ENCODE measurements at places on chromosomes 5 and 9.

- DNase-seq = no peak
Observed at GRCh38 chr9:5263351-5264218, 32.4 kb downstream of the INSL4 start.

GRCh38 chr9:35395076-35395705 lies 94.7 kb upstream of the RUSC2 start:
- no peak for DNase-seq

GRCh38 chr5:131212471-131213021 lies 41.8 kb downstream of the LYRM7 start:
- DNase-seq = no peak

GRCh38 chr5:125411071-125411743 lies 664.8 kb upstream of the ZNF608 start:
- no peak for DNase-seq

DNA sequence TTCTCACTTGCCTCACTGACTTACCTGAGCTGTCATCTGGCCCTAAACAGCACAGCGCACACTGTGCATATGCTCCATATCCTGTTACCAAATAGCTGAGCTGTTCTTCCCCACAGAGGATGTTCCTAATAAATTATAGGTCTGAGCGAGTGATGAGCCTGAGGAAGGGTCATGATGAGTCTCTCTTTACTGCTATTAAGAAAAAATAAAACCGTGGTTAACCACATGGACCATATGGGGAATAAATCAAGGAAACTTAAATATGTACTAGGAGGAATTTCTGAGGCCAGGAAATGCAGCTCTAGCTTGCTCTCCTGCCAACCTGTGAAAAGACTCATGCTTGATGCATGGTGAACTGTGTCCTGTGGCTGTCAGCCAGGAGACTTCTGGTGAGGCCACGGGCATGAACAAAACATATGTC lies 424.8 kb upstream of the DMAC1 start:
- DNase-seq = peak; percentile 7

GRCh38 chr9:32832346-32832745 lies 49.0 kb downstream of the TMEM215 start:
- no peak for DNase-seq

Measured in H54 (cell line).